Smooth muscle cell of the brain vasculature (primary cell): ENCODE measurements at places on chromosomes 13 and 19.

GRCh38 chr13:31088826-31089420 is 72.8 kb downstream of the HSPH1 start:
- DNase-seq, result no peak

DNA sequence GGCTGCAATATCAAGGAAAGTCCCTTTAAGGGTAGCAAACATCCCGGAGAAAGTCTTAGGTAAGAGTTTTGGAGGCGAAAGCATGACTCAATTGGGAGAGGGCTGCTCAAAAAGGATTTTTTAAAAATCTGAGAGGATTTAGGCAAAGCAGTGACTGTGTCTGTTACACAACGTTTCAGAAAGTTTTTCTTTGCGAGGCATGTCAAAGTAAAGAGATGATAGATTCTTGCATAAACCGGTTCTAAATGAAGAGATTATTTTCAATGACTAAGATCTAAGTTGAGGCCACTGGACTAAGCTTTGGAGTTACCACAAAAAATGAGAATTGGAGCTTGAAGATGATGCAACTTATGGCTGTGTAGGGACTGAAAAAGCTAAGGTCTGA is 43.7 kb upstream of the ENOX1 start:
- no peak for DNase-seq

- no peak for DNase-seq
Measured at GRCh38 chr19:53509845-53510244, 28.1 kb upstream of the ZNF331 start.

GRCh38 chr19:4042731-4043082 is 24.0 kb downstream of the ZBTB7A start:
- no peak for DNase-seq

- no peak for DNase-seq
Measured at GRCh38 chr13:114054830-114055439, 77.5 kb downstream of the RASA3 start.

DNA sequence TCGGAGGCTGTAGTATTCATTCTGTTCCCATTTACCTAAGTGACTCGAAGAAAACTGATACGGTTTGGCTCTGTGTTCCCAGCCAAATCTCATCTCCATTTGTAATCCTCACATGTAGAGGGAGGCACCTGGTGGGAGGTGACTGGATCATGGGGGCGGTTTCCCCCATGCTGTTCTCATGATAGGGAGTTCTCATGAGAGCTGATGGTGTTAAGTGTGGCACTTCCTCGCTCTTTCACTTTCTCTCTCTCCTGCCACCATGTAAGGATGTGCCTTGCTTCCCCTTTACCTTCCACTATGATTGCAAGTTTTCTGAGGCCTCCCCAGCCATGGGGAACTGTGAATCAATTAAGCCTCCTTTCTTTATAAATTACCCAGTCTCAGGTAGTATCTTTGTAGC is 23.5 kb downstream of the SLAIN1 start:
- no peak for DNase-seq

GRCh38 chr19:18833141-18833476 is 1.4 kb downstream of the UPF1 start:
- DNase-seq, result no peak

- no peak for DNase-seq
Measured at GRCh38 chr19:55621673-55622231, 2.6 kb downstream of the ZNF784 start.

DNA sequence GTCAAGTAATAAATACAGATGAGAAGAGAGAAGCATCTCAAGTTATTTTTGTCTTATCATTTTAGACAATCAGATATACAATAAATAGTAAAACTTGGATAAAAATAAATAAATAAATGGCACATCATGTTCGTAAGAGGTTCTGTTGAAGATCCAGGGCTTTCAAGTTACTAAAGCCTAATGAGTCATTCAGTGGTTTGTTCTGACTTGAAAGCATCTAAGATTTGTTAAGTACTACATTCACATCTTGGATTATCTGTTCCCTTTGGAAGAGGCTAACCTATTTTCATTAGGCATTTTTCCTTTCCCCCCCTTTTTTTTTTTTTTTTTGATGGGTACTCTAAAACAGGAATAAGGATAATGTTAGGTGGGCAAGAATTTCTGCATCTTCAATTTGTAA is 429.3 kb downstream of the PCDH20 start:
- DNase-seq, result no peak

DNA sequence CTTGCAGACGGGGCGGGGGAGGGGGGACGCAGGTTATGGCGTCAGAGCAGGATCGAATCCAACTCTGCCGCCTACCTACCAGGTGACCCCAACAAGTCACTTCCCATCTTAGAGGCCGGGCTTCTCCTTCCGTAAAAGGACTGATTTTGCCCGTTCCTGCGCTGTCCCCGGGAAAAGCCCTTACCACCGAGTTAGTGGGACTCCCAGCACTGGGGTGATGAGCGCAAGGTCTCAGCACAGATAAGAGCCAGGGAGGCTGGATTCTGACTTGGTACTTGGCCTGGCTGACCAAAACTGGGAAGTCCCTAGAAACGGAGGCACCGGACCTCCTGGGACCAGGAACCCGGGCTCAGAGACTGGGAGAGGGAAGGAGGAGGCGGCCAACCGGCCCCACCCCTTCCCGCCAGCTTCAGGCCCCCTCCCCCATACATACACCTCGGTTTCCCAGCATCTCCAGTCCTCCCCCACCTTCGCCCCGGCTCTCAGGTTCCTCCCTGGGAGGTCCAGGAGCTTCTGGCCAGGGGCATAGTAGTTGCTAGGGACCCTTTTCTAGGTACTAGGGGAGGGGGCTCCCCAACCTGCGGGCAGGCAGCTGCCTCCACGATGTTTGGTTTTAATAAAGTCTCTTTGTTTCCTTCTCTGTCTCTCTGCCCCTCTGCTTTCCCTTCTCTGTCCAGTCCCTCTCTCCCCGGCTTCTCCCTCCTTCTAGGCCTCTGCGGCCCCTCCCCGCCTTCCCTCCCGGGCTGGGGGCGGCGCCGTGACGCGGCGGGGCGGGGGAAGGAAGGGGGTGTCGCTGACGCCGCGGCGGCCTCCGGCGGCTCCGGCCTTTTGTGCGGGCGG is at the start of gene GRAMD1A:
TSS of gene GRAMD1A (plus strand) at position 826 of the 840 bp plus-strand sequence. CDS start 156 bp downstream, outside the sequence.
- peak; percentile 61 for DNase-seq

GRCh38 chr13:109783447-109783814 is 3.0 kb downstream of the IRS2 start:
- no peak for DNase-seq

GRCh38 chr13:33307843-33308242 is 22.3 kb upstream of the STARD13 start:
- DNase-seq, result no peak

- DNase-seq, result no peak
Measured at GRCh38 chr13:97310809-97311436, 88.8 kb downstream of the MBNL2 start.

- no peak for DNase-seq
Measured at GRCh38 chr13:114122127-114122511, 10.3 kb downstream of the RASA3 start.

GRCh38 chr13:42174344-42175162 is 97.4 kb upstream of the AKAP11 start:
- DNase-seq, result no peak

DNA sequence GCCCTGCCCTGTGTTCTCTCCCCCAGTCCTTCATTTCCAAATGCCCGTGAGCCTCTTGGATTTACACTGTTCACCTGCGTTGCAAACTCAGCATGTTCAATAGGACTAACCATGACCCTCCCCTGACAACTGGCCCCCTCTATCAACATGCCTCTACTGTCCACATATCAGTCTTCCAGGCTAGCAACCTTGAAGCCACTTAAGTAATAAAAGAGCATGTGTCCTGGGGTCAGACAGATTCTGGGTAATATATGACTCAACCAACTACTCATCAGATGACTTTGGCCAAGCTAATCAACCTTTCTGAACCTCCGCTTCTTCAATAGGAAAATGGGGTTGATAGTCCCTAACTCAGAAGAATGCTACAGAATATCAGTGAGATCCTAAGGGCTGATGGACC is 15.1 kb upstream of the PDX1 start:
- DNase-seq, result no peak
